Esophagus muscularis mucosa (tissue), 4 donors: ENCODE measurements at places on chromosomes 7 and 10. TPM values are rescaled to one million over a fixed set of nuclear protein-coding genes. Genes with fewer than 3 reads are reported as not detected.

DNA sequence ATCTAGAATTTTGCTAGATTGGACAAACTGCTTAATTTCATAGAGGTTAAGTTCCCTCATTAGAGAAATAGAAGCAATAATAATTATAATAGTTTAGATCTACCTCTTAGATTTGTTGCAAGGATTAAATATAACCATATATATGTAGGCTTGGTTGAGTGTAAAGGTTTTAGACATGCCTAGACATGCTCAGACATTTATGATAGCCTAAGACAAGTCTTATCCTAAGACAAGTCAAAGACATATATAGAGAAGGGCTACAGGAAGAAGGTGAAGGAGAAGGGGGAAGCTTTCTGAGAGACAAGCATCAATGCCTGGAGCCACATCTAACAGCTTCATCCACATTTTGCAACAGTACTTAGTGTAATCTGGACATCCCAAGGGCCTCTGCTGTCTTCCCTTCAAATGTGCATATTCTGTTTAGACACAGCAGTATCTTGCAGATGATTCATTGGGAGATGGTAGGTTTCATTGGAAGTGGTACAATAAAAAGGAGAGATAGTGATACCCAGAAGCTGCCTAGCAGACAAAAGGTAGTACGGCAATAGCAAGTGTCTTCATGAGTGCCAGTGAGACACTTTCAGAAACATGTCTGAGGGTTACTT is 146.5 kb downstream of the HGF start:
- no peak for DNase-seq

DNA sequence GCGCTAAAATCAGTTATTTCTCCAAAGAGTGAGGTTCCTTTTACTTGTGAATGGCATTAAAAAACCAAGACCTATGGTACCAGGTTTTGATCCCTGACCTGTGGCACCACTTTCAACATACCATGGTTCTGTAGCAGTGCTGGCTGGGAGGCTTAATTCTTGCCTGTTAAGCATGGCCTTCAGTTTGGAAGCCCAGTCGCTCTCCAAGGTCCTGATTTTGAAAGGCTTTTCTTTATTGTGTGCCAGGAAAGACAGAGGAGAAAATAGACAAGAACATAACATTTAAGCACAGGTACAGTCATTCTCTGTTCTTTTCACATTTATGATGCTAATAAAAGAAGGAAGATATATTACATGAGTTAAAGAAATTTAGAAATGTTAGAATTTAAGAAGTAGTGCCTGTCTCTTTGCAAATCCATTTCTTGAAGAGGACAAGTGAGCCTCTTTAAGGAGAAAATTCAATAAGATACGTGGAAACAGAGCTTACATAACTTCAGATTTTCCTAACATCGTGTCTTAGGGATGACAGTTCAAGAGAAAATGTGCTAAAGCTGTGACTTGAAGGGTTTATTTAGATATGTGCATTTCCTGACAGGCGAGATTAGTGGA is 357.6 kb downstream of the DPP6 start:
- DNase-seq: no peak

- DNase-seq: no peak
These were observed 860 bp downstream of the SEC31B start for GRCh38 chr10:100518761-100519241.

GRCh38 chr10:103818765-103819374 is 36.5 kb downstream of the SH3PXD2A start:
- no peak for DNase-seq

DNA sequence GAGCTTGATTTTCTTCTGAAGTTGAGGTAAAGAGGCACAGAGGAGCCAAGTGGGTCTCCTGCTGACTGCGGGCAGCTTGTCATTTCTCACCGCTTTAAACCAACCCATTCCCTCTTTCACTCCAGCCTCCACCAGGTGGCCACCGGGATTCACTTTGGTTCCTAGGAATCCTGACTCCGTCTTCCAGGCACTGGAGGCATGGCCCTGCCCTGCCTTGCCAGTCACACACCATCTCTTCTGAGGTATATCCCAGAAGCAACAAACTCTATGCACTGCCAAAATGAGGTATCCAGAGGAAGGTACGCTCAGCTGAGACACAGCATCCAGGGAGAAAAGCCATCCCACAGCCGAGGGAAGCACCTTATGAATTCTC is 280.8 kb downstream of the TNS3 start:
- DNase-seq: no peak

DNA sequence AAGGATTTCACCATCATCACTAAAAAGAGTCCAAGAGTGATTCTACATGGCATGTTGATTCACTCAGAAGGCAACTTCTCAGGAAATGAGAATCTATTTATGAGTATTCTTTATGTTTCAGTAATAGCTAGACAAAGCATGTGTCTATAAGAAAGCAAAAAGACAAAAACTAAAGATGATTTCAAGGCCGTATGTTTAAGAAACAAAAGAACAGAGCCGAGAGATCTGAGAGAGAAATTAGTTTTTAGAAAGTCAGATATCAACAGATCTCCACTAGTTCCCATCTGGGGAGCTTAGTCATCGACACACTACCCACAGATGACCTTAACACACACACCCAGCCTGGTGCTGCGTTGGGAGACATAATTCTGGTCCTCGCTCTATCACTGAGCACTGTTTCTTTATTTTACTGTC is 21.0 kb downstream of the PIP4K2A start:
- no peak for DNase-seq

DNA sequence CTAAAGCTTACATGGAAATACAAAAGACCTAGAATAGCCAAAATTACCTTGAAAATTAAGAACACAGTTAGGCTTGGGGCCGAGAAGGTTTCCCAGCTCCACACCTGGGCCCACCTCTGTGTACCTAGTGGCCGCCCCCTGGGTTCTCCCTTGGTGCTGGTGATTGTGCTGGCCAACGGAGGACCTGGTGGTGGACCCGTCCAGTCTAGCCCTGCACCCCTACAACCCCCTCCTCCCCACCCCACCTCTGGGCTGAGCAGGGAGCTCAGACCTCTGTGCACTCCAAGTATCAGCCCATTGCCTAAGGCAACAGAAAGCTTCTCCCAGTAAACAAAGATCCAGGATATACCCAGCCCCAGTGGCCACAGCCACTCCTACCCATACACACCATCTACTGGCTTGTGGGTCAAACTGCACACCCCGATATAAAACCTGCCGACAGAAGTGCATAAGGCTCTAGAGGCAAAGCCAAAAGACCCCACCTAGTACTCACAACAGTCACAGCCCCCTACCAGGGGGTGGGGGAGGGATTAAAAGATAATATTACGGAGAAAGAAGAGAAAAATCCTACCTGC is 105.0 kb upstream of the DIP2C start:
- no peak for DNase-seq

The SLC18A3 gene
- total RNA-seq: 1.0 TPM

- DNase-seq: no peak
These were observed 9.5 kb upstream of the ASB4 start for GRCh38 chr7:95476072-95476847.

The OPN1SW gene
- total RNA-seq: not detected

- no peak for DNase-seq
These were observed 129.9 kb upstream of the LYZL2 start for GRCh38 chr10:30759423-30759822.

The SPDYE9 gene
- total RNA-seq: not detected

The TRPV5 gene
- not detected for total RNA-seq

GRCh38 chr7:158015403-158016179 is 572.0 kb downstream of the PTPRN2 start:
- DNase-seq: no peak

The UCMA gene
- total RNA-seq: not detected

- DNase-seq: no peak
These were observed 35.2 kb upstream of the HSPB1 start for GRCh38 chr7:76267107-76267893.

GRCh38 chr10:22700489-22700888 is 13.9 kb downstream of the PIP4K2A start:
- no peak for DNase-seq

The SORBS1 gene
- 1,755 TPM for total RNA-seq

DNA sequence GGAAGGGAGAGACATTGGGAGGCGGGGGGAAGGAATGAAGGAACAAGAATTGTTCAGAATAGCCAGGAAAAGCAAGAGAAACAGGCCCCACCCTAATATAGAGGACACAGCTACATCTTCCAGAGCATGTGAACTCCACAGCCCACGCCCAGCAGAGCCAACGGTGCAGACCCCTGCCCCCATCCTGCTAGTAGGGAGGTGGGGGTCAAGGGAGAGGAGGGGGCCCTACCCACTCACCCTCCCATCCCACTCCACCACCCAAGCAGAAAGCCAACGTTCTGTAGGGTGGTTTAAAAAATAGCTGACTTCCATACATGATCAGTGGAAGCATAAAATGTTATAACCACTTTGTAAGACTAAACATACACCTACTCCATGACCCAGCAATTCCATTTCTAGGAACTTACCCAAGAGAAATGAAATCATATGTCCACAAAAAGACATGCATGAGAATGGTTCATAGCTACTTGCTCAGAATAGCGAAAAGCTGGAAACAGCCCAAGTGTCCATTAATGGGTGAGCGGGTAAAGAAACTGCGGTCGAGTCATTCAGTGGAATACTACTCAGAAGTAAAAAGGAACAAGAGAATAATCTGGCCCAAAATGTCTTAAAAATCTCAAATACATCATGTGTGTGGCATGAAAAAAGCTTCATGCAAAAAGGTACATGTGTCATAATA is 31.8 kb downstream of the CTBP2 start:
- no peak for DNase-seq

DNA sequence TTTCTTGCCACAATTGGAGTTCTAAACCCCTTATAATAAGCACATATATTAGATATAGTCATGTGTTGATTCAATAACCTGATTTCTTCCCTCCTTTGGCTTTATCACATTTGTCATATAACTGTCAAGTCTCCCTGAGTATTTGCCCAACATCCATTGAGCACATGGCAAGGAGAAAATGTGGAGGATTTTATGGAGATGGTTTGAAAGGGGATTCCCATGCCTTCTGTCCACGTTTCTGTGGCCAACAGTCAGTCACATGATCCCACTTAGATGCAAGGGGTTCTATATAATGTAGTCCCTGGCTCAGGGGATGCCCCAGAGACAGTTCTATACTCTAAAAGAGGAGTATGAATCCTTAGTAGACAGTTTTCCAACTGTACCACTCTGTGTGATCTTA is 577.7 kb downstream of the NRG3 start:
- no peak for DNase-seq

DNA sequence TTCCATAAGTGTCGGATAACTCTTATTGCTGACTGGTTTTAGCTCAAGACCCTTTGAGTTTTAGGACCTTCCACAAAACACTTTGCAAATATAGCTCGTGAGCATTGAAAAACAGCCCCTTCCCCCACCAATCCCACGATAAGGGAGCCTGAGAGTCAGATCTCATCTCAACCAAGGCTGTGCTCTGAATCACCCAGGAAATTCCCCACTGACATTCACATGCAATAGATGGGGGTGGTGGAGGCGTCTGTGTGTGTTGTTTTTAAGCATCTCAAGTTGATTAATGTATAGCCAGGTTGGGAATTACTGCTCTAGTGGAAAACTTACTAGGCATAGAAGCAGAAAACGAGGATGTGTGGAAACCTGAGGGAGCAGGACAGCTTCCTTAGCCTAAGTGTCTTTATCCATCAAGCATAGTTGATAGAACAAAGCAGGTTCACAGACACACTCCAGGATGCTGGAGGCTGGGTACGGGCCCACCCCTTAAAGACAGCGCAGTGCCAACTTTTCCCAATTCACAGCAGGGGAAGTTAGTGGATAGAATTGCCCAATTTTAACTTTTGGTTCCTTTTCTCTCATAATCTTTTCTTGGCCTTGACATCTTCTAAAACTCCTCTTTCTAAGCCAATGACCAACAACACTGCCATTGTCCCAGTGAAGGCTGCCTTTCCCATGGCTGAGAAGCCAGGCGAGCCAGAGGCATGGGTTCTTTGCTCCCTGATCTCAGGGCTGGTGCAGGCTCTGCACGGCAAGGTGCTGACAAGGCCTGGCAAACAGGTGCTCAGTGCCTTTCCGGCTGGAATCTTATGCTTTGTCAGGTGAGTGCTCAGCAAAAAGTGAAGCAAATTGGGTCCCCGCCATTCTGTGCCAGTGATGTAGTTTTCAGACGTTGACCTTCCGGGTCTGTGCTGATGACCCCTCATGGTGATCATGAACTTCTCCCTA is 98.5 kb upstream of the INSIG1 start:
- DNase-seq: no peak

DNA sequence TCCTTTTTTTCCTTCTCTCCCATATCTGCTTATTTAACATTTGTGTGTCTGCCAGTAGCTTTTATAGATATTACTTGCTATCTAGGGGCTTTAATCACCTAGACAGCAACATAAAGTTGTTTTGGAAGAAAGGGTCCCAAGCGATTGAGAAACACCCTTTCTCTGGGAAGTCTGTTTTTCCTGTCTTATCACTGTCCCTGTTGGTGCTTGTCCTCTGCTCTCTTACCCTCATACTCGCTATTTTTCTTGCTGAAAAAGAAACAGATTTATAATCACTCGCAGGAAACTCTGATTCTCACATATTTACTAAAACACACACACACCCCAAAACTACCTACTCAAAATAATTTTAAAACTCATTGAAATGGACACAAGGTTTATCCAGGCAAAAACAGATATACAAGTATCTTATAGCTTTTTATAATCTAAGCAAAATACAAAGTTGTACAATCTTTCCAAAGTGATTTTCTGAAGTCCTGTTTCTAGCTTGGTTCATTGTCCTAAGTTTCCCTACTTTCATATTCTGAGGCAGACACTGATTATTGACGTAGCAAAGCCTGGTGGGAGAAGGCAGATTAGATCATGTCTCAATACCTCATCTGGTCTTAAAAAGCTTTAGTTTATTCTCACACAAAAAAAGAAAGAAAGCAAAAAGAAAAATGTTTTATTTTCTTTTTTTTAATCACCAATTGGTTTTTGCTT is 157.3 kb downstream of the CACNA2D1 start:
- DNase-seq: no peak

The PNLIPRP3 gene
- total RNA-seq: not detected

The ABCC2 gene
- 0.52 TPM for total RNA-seq

The AIFM2 gene
- total RNA-seq: 17.0 TPM

DNA sequence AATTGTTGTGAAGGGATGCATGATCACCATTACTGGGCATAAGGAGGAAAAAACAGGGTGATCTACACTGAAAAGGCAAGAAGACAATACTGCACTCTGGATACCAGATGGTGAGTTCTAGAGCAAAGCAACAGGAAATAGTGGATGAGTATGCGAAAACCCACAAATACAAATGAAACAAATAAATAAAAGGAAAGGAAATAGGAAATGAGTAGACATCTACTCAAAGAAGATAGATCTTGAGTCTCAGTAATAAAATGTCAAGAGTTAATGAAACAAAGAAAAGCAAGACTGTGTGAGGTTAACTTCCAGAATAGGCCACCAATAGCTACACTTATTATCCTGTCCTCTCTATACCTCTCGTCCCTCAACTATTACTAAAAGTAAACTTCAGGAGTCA is 11.7 kb downstream of the ORC5 start:
- no peak for DNase-seq

DNA sequence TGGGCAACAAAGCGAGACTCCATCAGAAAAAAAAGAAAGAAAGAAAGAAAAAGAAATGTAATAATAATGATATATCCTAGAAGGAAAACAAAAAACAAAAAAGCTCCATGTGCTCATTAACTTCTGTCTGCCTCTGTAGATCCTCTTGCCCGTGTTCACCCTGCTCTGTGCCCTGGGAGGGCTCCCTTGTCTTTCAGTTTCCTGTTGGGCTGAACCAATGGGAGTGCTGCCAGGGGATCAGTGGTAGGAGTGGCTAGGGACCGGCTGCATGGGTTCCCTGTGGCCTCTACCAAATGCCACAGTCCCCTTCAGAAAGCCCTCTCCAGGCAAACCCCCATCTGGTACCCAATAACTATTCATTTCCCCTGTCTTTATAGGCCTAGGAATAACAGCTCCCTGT is 51.8 kb upstream of the PARD3 start:
- DNase-seq: no peak
